A549 treated with Hydrocortisone at 1 μM for 4 hours (cell line): ENCODE measurements at places on chromosomes 7 and 10. TPM values are rescaled to one million over a fixed set of nuclear protein-coding genes. Genes with fewer than 3 reads are reported as not detected.

The OR2A7 gene
- not detected in 5 replicates for total RNA-seq

The CYP2C19 gene
- total RNA-seq: not detected in 5 replicates

The CCM2 gene
- total RNA-seq: 39.8 to 53.1 TPM (median 45.7 TPM) in 5 replicates

The ATOH7 gene
- total RNA-seq: 0.10 to 0.27 TPM (median 0.22 TPM) in 5 replicates

The SUN3 gene
- total RNA-seq: 0.09 to 0.32 TPM in 2 of 5 replicates, not detected in the others

The CACNA2D1 gene
- total RNA-seq: 5.5 to 11.3 TPM (median 8.4 TPM) in 5 replicates

The KLF14 gene
- 0.03 to 0.07 TPM (median 0.05 TPM) in 4 of 5 replicates, not detected in the other for total RNA-seq

The DYDC2 gene
- 0.14 TPM in 1 of 5 replicates, not detected in the others for total RNA-seq

The RBP4 gene
- total RNA-seq: 5.0 to 10.5 TPM (median 9.5 TPM) in 5 replicates

The AKR1C3 gene
- total RNA-seq: 1,013 to 1,273 TPM (median 1,197 TPM) in 5 replicates

The CYP3A7 gene
- total RNA-seq: not detected in 5 replicates

The SCIN gene
- 0.28 to 0.44 TPM (median 0.36 TPM) in 5 replicates for total RNA-seq

The SEMA3C gene
- 45.2 to 85.7 TPM (median 75.5 TPM) in 5 replicates for total RNA-seq

The SLC26A5 gene
- not detected in 5 replicates for total RNA-seq

The PRDX3 gene
- total RNA-seq: 297 to 329 TPM (median 301 TPM) in 5 replicates
